ENCODE measurements at places on chromosomes 5 and 9.

DNA sequence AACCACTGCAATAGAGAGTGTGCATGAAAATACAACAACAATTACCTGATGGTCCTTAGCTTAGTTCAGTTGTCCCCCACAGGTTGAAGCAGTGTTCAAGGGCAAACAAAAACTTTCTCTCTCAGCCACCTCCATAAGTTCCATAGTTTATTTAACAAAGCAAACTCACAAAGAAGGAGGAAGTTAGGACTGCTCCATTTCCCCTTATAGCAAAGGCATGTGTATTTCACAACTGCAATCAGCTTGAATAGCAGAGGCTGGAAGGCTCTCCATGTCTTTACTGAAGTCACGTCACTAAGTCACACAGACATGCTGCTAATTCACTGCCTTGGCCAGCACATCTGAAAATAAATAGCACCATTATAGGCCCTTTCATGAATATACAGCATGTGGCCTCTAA lies 43.3 kb downstream of the DOCK8 start:
- DNase-seq = no peak

DNA sequence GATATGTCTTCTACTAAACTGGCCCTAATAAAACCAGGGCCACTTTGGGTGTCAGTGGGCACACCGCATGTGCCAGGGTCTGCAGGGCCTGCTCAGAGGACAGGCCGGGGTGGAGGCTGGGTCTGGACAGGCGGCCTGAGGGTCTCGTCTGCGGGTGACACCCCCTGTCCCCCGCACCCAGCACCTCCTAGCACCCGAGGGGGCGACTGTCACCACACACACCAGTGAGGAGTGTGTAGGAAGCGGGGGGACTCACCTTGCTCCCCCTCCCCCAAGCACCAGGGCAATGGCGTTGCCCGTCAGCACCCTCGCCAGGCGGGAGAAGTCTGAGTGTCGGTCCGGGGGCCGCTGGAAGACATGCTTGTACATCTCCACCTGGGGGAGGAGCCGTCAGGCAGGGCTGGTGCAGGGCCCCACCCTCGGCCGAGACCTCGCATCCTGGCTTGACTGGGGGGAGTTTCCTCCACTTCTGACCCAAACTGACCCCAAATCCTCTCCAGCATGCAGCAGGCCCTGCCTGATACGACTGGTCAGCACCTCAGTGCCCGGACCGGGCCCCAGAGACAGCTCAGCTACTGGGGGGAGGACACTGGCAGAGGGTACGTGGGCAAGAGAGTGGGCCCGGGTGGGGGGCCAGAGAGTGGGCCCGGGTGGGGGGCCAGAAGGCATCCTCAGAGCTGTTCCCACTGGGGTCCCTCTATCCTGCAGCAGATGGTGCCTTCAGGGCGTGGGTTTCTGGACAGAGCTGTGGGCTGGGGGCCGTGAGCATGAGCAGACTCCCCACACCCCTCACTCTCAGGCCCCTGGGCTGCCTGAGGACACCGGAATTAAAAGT lies 18.9 kb upstream of the NSMF start:
- DNase-seq = no peak

DNA sequence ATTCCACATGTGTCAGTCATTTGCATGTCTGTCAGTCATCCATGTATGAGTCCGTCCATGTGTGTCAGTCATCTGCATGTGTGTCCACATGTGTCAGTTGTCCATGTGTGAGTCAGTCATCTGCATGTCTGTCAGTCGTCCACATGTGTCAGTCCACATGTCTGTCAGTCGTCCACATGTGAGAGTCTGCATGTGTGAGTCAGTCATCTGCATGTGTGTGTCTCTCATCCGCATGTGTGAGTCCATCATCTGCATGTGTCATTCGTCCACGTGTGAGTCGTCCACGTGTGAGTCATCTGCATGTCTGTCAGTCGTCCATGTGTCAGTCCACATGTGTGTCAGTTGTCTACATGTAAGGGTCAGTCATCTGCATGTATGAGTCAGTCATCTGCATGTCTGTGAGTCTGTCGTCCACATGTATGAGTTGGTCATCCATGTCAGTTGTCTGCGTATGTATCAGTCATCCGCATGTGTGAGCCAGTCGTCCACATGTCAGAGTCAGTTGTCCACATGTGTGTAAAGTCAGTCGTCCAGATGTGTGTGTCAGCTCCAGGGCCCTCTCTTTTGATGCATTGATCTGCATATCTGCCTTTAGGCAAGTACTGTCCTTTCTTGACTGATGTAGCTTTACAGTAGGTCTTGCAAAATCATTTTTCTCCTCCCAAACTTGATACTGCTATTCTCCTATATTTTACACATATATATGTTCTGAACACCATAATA lies 72.5 kb upstream of the CACNA1B start:
- no peak for DNase-seq

GRCh38 chr9:130263601-130264413 lies 1.8 kb upstream of the HMCN2 start:
- DNase-seq = no peak

DNA sequence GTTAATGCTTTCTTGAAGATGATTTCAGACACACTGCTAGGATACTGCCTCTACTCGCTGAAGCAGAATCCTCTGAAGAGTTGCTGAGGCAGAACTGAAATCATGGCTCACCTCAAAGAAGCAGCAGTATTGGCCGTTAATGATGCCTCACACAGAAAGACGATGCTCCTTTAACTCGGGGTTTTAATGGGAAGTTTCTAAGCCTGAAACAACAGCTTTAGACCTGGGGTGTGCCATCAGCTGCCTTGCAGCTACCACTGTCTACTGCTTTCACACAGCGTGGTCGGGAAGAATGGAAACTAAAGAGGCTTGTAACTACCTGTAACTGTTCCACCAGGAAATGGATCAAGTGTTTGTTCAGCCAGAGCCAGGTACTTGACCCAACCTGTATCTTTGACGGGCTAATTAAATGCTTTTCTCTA lies at the start of gene CTXN3:
Gene CTXN3, plus strand, starts transcription at position 65 of the 422 bp plus-strand sequence. CDS start 8,440 bp downstream, outside the sequence.
- no peak for DNase-seq

DNA sequence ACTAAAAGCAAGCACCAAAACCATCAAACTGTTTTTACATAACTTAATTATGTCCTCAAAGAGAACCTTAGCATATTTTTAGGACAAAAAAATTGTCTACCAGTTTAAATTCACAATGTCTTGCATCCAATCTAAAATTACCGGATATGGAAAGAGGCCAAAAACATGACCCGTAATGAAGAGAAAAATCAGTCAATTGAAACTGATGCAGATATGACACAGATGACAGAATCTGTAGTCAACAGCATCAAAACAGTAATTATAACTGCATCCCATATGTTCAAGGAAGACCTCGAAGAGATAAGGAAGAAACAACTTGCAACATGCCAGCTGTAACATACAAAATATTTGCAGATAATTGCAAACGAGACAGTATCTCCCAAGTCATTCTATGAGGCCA lies 473.2 kb downstream of the SEMA5A start:
- no peak for DNase-seq

DNA sequence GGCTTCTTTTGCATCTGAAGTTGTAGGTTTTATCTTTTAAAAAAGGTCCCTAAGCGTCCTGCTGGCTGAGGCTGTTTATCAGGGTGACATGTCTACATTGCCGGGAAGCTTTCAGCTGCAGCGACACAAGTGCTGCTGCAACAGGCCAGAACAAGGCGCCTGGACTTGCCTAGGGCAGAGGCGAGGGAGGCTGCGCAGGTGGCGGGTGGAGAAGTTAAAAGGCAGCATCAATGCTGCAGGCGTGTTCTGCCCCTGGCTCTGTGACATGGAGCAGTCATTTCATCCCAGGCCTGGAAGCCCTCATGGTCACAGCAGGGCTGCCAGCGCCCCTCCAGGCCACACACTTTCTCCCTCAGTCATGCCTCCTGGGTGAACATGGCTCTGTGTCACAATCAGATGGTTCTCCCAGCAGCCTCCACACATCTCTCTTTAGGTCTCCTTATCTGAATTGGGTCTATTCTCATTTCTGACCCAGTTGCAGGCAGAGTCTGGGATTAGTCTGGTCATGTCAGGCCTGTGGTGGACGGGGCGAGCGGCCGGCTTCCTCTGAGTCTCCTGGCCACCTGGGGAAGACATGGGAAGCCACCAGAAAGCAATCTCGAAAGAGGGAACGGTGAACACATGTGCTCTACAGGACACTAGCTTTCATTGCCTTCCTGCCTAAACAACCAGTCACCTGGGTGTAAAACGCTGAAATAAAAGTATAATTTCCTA lies 41.3 kb downstream of the IRX2 start:
- no peak for DNase-seq

GRCh38 chr5:89728750-89729149 lies 680.8 kb downstream of the CETN3 start:
- no peak for DNase-seq

DNA sequence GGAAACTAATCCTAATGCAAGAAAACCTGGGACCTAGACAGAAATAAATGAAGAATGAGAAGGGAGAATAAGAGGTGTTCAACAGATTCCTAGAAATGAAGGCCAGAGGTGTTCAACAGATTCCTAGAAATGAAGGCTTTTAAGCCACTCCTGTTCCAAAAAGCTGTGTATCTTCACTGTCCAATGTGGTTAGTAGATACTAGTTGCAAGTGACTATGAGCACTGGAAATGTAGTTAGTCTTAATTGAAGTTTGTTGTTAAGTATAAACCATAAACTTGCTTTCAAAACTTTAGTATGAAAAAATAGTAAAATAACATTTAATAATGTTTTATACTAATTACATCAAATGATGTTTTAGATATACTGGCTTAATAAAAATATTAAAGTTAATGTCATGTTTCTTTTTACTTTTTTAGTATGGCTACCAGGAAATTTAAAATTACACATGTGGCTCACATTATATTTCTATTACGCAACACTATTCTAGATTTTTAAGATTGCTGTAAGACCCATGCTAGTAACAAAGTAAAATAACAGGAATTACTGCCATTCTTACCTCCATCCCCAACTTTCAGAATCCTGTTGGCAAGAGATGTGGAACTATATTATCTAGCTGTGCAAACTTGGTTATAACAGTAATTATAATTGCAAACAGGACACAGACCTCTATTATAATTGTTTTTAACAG lies 57.5 kb downstream of the RICTOR start:
- no peak for DNase-seq

- DNase-seq = no peak
Observed at GRCh38 chr9:33868440-33868973, 51.5 kb downstream of the UBE2R2 start.

DNA sequence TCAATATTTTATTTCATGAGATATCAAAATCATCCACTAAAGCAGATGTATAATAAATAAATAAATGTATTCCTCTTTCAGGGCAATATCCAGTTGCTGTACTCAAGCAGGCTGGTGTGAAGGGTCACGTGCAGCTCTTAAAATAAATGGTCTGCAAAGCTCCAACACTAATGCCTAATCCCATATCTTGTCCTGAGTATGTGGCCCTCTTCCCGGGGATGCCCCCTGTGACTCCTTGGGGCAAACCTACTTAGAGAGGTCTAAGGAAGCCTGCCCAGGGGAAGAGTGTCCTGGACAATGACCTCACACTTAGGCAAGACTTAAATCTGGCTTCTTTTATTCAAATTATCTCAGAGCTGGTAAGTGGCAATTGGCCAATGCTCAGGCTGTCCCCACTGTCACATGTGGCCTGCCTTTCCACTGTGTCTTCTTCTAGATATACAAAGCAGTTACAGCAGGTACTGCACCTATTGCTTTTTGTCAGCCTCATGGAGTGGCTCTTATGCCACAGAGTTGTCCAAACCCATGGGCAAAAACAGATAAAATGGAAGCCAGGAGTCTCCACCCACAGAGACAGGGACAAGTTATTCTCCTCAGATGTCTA lies 55.3 kb downstream of the SEMA5A start:
- DNase-seq = no peak

DNA sequence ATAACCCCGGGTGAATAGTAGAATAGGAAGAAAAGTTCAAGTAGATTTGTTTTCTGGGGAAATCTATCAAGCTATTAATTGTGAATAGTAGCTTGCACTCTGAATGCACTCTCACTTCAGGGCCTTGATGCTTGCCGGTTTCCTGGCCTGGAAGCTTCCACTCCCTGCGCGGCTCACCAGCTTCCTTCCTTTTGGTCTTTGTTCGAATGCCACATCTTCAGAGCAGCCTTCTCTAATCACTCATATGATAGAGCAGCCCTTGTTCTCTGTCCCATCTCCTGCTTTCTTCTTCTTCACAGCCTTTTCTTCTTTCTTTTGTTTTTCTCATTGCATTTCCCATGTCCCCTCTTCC lies 146.7 kb downstream of the MAST4 start:
- DNase-seq = no peak

- no peak for DNase-seq
Observed at GRCh38 chr9:19049917-19050636, 850 bp downstream of the RRAGA start.

DNA sequence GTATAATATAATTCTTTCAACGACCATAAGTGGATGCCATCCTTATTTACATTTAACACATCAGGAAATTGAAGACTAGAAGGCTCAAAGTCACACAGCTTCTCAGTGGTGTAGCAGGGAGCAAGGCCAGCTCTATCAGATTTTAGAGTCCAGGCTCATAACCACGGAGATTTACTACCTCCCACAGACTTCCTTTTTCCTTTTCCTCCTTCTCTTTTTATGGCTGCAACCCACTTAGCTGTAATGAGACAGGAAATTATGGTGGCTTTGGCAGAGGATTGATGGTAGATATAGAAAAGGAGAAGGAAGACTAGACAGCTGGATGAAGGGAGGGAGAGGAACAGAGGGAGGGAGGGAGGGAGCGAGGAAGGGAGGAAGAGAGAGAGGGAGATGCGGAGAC lies 47.4 kb downstream of the SPEF2 start:
- no peak for DNase-seq

DNA sequence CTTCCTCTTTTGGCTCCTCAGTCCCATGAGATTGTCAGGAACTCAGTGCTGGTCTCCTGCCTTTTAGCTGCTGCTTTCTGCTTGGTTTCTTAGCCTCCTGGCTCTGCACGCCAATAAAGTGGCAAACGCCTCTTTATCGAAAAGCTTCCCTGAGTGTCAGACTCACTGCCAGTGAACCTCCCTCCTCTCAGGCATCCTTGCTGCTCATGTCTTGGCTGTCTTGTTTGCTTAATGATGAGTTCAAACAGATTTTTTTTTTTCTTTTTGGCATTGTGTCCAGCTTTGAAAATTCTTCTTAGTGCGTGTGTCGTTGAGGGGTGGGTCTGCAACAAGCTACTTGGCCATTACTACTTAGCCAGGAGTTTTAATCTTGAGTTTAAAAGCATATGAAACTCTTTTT lies 14.9 kb downstream of the RASGRF2 start:
- no peak for DNase-seq

DNA sequence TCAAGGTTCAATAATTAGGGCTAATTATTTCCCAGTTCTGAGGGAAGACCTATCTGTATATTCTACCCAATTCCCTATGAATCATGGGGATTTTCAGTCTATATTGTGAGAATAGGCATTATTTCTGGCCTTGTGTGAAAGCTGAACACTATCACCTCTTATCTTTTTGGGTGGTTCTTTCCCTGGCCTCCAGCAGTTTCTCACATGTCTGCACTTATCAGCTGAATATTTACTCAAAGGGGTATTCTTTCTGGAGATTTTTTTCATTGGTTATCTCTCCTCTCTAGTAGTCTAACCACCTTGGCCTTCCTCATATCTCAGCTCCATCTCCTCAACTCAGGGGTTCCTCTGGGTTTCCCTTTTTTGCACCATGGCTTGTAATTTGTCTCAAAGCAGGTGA lies 64.9 kb upstream of the LIFR start:
- DNase-seq = no peak
